ENCODE measurements at places on chromosomes 1 and 21. TPM values are rescaled to one million over a fixed set of nuclear protein-coding genes. Genes with fewer than 3 reads are reported as not detected.

DNA sequence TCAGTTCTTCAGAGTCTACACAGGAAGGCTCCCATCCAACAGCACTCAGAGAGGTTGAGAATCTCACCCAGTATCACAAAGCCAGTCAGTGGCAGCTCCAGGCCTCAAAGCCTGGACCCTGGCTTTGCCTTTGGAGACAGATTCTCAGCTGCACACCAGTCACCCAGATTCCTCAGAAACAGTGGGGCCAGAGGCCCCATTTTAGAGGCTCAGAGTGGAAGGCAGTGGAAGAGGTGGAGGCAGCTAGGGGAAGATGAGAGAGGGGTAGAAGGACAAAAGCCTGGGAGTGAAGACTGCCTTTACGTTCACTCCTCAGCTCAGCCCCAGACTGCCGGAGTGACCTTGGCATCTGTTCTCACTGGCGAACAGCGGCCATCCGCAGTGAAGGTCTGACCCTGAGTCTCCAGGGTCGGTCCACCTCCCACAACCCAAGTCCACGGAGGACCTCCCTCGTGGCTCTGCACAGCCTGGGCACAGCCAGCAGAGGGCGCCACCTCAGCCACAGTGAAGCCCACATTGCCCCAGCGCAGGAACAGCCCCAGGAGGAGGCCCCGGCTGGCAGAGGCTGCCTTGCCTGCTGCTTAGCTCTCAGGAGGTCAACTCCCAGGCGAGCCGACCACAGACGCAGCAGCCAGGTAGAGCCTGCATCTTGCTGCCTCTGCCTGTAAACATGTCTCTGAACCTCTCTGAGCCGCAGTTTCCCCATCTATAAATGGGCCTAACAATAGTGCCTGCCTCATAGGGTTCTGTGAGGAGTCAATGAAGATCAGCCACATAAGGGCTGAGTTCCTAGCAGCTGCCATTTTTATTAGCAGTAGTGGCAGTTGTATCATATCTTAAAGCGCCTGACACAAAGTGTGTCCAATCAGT is 5.9 kb upstream of the FNDC5 start:
- DNase-seq = peak; percentile 61

GRCh38 chr1:2072109-2072806 is 22.0 kb downstream of the PRKCZ start:
- DNase-seq = no peak

ZBED6 gene
- total RNA-seq = 32.7 TPM

IL19 gene
- total RNA-seq = not detected

SLC30A7 gene
- 18.4 TPM for total RNA-seq

FMN2 gene
- total RNA-seq = not detected
